ENCODE measurements at places on chromosomes 2 and 18.

DNA sequence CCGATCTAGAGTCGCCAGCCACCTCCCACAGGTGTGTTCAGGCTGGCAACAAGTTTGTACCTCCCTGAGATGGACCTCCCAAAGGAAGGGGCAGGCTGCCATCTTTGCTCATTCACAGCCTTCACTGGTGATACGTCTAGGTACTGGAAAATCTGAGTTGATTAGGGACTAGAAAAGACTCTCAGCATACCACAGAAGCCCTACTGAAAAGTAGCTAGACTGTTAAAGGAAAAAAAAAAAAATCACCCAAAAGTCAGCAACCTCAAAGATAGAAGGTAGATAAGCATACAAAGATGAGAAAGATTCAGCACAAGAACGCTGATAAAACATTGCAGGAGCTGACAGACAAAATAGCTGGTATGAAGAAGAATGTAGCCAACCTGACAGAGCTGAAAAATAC, 128.6 kb upstream of the WDR75 start:
- H3K27me3 ChIP-seq, result no peaks in the 10 kb centered on the region
- no peaks in the 10 kb centered on the region for H3K4me1 ChIP-seq
- no peak overlapping the region for H3K4me3 ChIP-seq
- no peak for DNase-seq

DNA sequence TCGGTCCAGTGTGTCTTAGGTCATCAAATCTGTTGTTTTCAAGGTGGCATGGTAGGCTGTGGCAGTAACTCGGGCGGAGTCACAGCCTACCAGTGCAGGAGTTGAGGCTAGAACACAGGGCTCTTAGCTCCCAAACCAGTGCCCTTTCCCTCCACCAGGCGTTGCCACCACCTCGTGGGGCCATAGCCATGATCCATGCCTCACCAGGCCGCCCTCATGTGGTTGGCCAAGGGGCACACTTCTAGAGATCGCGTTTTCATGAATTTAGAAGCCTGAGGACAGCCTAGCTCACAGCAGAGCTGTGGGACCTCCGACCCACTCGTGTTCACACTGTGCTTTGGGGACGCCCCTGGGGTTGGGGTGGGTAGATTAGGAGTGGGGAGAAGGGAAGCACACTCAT, 10.6 kb downstream of the SEC11C start:
- peaks cover 11% of the 10 kb centered on the region for H3K4me1 ChIP-seq
- peaks cover 8% of the 10 kb centered on the region for H3K36me3 ChIP-seq
- DNase-seq, result no peak
- no peak overlapping the region for H3K4me3 ChIP-seq
- no peak overlapping the region for H3K27ac ChIP-seq
- no peaks in the 10 kb centered on the region for H3K27me3 ChIP-seq

DNA sequence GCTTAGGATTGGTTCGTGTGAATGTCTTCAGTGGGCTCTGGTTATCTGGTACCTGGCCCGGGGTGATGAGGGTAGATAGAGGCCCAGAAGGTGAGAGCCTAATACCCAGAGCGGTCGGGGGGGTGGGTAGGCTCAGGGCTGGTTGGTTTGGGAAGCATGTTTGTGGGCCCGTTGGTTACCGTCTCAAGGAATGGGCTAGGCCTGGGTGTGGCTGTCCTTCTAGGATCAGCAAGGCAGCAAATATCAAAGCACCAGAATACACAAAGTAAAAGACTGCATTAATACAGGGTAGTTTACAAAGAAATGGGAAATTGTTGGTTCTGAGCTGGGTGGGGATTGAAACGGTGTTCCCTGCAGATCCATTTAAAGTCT, 6.0 kb upstream of the IL1R2 start:
- no peak for DNase-seq
- no peaks in the 10 kb centered on the region for H3K4me1 ChIP-seq
- no peaks in the 10 kb centered on the region for H3K36me3 ChIP-seq
- no peak overlapping the region for H3K27ac ChIP-seq
- no peak overlapping the region for H3K4me3 ChIP-seq
- peaks cover under 1% of the 10 kb centered on the region for H3K27me3 ChIP-seq

DNA sequence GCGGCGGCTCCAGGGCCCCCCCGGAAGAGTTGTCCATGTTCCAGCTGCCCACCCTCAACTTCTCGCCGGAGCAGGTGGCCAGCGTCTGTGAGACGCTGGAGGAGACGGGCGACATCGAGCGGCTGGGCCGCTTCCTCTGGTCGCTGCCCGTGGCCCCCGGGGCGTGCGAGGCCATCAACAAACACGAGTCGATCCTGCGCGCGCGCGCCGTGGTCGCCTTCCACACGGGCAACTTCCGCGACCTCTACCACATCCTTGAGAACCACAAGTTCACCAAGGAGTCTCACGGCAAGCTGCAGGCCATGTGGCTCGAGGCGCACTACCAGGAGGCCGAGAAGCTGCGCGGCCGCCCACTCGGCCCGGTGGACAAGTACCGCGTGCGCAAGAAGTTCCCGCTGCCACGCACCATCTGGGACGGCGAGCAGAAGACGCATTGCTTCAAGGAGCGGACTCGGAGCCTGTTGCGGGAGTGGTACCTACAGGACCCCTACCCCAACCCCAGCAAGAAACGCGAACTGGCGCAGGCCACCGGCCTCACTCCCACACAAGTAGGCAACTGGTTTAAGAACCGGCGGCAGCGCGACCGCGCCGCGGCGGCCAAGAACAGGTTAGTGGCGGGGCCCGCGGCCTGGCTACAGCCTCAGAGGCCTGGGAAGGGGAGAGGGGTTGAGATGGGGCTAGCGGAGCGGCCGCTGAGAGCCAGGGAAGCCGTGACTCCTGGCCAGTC, 965 bp downstream of the SIX3 start:
- no peak overlapping the region for H3K27ac ChIP-seq
- no peaks in the 10 kb centered on the region for H3K4me1 ChIP-seq
- H3K27me3 ChIP-seq, result peaks cover 34% of the 10 kb centered on the region
- H3K36me3 ChIP-seq, result no peaks in the 10 kb centered on the region
- H3K4me3 ChIP-seq, result no peak overlapping the region

- H3K4me3 ChIP-seq, result no peak overlapping the region
- H3K36me3 ChIP-seq, result no peaks in the 10 kb centered on the region
- no peak overlapping the region for H3K27ac ChIP-seq
- no peak for DNase-seq
- no peaks in the 10 kb centered on the region for H3K27me3 ChIP-seq
- peaks cover 5% of the 10 kb centered on the region for H3K4me1 ChIP-seq
Observed at GRCh38 chr2:53770264-53770663, 2.7 kb downstream of the CHAC2 start.

GRCh38 chr18:70418546-70419311, 129.9 kb downstream of the SOCS6 start:
- no peaks in the 10 kb centered on the region for H3K36me3 ChIP-seq
- no peak overlapping the region for H3K4me3 ChIP-seq
- H3K27me3 ChIP-seq, result peaks cover 7% of the 10 kb centered on the region
- H3K4me1 ChIP-seq, result peaks cover 10% of the 10 kb centered on the region
- no peak for DNase-seq

DNA sequence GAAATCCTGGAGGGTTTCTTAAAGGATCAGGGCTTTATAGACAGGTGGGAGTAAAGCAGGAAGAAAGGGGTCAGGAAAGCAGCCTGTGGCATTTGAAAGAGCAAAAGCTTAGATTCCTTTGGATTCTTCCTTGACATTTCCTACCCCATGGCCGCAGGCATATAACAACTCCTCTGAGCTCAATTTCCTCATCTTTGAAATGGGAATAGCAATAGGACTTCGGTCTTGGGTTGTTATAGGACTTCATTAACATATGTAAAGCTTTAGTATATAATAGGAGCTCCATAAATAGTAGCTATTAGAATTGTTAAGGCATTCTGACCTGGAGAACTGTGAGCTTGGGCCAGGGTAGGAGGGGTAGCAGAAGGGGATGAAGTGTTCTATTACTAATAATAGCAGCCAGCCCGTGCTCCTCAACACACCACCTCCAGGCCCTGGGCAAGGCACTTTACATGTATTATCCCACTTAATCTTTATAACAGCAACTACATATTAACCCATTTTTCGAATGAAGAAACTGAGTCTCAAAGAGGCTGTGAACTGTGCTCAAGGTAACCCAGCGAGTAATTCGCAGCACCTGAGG, 10.6 kb downstream of the ZFP36L2 start:
- H3K27ac ChIP-seq, result no peak overlapping the region
- no peak for DNase-seq
- no peaks in the 10 kb centered on the region for H3K36me3 ChIP-seq
- H3K27me3 ChIP-seq, result no peaks in the 10 kb centered on the region

GRCh38 chr2:214379227-214379626, 31.6 kb upstream of the VWC2L start:
- no peaks in the 10 kb centered on the region for H3K4me1 ChIP-seq
- no peak overlapping the region for H3K4me3 ChIP-seq
- no peak for DNase-seq

DNA sequence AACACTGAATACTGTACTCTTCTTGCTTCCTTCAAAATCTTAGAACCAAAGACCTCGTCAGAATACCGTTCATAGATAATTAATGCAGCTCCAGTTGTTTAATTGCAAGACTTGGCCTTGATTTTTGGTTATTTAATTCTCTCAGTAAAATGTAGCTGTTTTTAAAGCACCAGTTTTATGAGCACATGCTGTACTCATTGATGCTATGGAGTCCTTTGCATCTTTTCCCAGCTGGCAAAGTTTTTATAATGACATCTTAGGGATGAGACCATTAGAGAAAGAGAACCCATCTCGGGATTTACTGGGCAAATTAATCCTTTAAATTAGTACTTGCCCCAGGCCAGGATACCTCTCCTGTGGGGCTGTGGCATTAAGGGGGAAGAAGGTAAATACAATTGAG, 199.3 kb downstream of the MEMO1 start:
- no peak for DNase-seq
- H3K4me1 ChIP-seq, result peaks cover 9% of the 10 kb centered on the region
- no peak overlapping the region for H3K27ac ChIP-seq
- H3K36me3 ChIP-seq, result no peaks in the 10 kb centered on the region

- H3K4me3 ChIP-seq, result no peak overlapping the region
- H3K36me3 ChIP-seq, result no peaks in the 10 kb centered on the region
- no peak for DNase-seq
- H3K4me1 ChIP-seq, result no peaks in the 10 kb centered on the region
Observed at GRCh38 chr2:161426455-161426921, 10.4 kb downstream of the TBR1 start.

DNA sequence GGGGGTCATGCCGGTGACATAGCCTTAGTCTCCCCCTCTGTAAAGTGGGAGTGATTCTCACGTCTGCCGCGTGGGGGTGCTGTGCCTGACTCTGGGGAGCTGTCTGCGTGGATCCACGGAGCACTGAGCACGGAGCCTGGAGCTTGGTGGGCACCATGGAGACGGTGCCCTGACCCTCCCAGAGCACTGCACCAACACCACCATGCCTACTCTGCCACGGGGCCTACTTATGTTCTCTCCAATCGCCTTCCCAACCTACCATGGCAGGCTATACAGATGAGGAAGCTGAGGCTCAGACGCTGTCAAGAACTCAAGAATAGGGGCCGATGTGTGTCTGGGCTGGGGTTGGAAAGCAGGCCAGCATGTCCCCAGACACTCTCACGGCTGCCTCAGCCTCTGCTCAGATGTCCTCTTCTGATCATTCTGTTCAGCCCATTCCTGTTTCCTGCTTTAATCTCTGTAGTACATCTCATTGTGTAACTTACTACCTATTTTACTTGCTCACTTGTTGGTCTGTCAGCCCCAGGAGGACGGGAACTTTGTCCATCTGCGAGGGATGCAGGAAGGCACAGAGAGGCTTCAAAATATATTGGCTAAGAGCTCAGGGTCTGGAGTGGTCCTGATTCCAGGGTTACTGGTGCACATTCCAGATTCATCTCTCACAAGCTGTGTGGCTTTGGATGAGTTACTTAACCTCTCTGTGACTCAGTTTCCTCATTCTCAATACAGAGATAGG, 168.1 kb upstream of the HS6ST1 start:
- no peaks in the 10 kb centered on the region for H3K4me1 ChIP-seq
- H3K36me3 ChIP-seq, result no peaks in the 10 kb centered on the region
- H3K27ac ChIP-seq, result no peak overlapping the region
- no peak for DNase-seq

- H3K4me3 ChIP-seq, result no peak overlapping the region
- DNase-seq, result no peak
- H3K36me3 ChIP-seq, result no peaks in the 10 kb centered on the region
- peaks cover 14% of the 10 kb centered on the region for H3K4me1 ChIP-seq
Observed at GRCh38 chr2:20600756-20601325, 50.1 kb downstream of the HS1BP3 start.

DNA sequence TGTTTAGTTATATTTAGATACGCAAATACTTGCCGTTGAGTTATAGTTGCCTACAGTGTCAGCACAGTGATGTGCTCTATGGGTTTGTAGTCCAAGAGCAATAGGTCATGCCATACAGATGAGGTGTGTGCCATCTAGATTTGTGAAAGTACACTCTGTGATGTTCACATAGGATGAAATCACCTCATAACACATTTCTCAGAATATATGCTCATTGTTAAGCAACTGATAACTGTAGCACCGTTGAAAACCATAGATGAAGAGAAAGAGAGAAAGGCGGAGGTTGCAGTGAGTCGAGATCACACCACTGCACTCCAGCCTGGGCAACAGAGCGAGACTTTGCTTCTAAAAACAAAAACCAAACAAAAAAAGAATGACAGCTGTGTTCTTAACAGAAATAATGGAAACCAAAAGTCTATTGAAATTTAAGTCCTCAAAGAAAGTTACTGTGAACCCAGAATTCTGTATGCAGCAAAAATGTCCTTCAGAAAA, 9.5 kb downstream of the DGKD start:
- no peaks in the 10 kb centered on the region for H3K27me3 ChIP-seq
- no peaks in the 10 kb centered on the region for H3K36me3 ChIP-seq
- DNase-seq, result no peak
- H3K4me1 ChIP-seq, result peaks cover 8% of the 10 kb centered on the region
- H3K4me3 ChIP-seq, result no peak overlapping the region

GRCh38 chr18:79748321-79749180, 49.2 kb upstream of the KCNG2 start:
- DNase-seq, result no peak
- H3K27ac ChIP-seq, result no peak overlapping the region
- H3K36me3 ChIP-seq, result peaks cover 9% of the 10 kb centered on the region
- no peak overlapping the region for H3K4me3 ChIP-seq

DNA sequence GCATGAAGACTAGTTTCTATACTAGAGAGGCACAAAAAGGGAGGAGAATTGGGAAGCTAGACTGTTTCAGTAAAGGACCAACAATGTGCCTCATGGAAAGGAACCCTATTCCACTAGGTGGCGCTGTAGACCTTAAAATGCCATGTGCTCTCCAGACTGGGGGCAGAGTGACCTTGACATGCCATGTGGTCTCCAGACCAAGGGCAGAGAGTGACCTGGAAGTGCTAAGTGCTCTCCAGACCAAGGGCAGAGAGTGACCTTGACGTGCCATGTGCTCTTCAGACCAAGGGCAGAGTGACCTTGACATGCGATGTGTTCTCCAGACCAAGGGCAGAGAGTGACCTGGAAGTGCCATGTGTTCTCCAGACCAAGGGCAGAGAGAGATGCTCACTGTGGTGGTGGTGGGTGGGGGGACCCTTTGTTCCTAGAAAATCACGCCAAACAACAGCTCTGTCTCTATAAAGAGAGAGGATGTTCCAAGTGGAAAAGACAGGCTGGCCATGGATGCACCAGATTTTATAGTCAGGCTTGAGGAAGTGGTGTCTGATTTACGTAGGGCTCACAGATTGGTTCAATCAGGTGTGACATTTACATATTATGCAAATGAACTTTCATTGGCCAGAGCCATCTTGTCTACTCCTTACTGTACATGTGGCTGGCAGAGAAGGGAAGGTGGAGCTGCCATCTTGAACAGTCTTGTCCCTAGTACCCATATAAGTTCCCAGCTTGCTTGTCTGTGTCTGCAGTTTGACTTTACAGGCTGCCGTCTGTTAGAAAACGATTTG, 344.0 kb upstream of the DDX18 start:
- H3K4me3 ChIP-seq, result no peak overlapping the region
- no peak overlapping the region for H3K27ac ChIP-seq
- no peaks in the 10 kb centered on the region for H3K27me3 ChIP-seq

Data from GM12878 (cell line).